ENCODE measurements at places on chromosomes 4 and X.

- no peak for DNase-seq
Measured at GRCh38 chr4:174358829-174359228, 75.1 kb downstream of the CEP44 start.

GRCh38 chrX:134745636-134746409 is 87.6 kb upstream of the PLAC1 start:
- no peak for DNase-seq

- DNase-seq = no peak
Measured at GRCh38 chrX:10079231-10079630, 77.5 kb upstream of the CLCN4 start.

GRCh38 chr4:183348706-183349659 is 26.8 kb upstream of the CLDN24 start:
- DNase-seq = no peak

DNA sequence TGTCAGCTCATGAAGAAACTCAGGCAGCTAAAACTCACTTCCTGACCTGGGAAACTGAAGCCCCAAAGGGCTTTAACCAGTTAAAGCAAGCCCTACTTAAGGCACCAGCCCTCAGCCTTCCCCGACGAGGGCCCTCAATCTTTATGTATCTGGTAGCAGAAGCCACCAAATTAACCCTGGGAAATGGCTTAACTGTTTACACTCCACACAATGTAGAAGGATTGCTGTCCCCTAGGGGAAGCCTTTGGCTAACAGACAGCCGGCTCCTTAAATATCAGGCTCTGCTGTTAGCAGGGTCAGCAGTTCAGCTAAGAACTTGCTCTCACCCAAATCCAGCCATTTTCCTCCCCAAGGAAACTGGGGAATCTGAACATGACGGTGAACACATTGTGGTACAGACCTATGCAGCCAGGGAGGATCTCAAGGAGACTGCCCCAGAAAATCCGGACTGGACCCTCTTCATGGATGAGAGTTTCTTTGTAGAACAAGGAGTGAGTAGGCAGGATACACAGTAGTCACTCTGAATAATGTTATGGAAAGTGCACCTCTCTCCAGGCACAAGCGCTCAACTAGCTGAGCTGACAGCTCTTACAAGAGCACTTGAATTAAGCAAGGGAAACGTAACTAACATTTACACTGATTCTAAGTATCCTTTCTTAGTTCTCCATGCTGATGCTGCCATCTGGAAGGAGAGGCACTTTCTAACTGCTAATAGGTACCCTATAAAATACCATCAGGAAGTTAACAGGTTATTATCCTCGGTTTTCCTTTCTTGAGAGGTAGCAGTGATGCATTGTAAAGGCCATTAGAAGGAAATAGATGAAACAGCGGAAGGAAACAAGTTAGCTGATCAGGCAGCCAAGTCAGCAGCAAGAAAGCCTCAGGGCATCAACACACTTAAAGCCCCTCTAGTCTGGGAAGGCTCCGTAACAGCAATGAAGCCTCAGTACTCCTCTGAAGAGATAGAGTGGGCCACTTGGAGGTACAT is 9.6 kb upstream of the NAF1 start:
- no peak for DNase-seq

- DNase-seq = no peak
Measured at GRCh38 chr4:63556332-63556731, 852.9 kb downstream of the TECRL start.

DNA sequence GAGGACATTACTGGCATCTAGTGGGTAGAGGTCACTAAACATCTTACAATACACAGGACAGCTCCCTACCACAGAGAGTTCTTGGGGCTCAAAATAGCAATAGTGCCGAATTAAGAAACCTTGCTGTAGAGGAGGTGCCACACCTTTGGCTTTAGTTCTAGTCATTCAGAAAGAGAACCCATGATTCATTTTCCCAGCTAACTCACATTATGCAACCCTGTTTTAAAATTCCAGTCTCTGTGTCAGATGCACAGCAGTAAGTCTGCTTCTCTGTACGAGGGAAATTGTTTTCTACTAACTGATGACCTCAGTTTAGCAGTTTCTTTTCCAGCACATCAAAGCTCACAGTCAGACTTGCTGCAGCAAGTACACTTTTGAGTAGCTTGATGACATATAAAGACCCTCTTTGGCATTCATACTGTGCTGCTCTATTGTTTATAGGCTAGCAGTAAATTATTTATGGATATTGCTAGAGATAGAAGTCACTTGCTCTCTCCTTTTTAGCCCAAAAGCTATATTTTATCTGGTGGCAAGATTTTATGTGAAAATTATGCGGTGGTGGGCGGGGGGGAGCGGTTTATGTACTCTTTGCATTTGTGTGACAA is 487.8 kb upstream of the MAGEB18 start:
- no peak for DNase-seq
